Kidney capillary endothelial cell (primary cell): ENCODE measurements at places on chromosomes 7 and 10.

GRCh38 chr10:125961743-125962142 lies 65.4 kb downstream of the FANK1 start:
- DNase-seq = no peak

- no peak for DNase-seq
Measured at GRCh38 chr10:110017907-110018306, 10.1 kb downstream of the ADD3 start.

DNA sequence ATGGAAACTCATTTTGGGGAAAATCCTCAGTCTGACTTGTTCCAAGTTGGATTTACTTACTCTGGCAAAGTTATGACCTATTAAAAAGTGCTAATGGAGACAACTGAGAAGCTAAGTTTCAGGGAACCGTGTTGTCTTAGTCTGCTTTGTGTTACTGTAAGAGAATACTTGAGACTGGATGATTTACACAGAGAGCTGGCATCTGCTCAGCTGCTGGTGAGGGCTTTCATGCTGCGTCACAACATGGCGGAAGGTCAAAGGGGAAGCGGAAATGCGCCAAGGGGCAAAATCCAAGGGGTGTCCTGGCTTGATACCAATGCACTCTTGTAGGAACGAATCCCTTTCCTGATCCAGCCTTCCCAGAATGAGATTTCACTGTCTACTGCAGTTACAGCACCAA lies 46.4 kb downstream of the MTURN start:
- no peak for DNase-seq

DNA sequence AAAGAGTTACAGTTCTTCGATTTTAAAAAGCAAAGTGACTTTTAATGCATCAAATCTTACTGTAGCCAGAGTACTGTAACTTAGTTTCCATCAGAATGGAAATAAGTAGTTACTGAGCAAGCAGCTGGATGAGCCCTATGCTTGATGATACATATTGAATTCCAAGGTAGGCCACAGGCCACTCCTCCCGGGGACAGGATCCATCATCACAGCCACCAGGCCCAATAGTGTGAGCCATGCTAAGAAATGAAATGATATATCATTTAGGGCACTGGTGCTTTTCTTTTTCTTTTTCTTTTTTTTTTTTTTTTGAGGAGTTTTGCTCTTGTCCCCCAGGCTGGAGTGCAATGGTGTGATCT lies 42.9 kb upstream of the TOMM7 start:
- no peak for DNase-seq

DNA sequence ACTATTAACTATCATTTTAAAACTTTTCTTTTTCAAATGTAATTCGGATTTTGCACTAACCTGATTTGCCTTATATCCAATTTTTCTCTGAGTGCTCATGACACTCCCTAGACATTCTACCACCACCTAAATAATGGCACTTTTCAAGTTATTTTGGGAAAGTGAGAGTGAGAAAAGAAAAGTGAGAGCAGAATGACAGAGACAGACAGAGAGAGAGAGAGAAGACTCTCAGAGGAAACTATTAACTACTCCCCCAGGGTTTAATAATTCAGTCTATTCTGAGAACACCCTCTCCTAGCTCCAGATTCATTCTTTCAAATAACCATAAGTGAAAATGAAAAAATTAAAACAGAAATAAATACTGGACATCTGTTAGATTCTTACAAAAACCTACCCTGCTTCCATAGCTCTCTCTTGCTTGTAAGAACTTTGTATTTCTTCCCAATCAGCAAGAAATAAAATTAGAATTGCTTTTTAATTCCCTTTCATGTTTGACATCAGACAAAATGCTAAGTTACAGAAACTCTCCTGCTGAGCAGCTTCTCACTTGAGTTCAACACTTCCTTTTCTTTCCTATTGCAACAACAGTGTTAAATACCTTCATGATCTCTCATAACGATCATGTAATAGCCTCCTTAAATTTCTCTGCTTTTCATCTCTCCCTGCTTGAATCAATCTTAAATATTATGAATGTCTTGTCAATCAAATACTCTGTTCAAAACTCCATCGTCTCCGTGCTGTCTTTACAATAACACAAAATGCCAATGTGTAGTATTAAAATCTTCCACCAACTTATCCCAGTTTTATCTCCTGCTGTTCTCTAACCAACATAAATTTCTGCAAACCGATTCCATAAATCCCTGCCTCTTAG lies 191.7 kb downstream of the SEMA3E start:
- DNase-seq = no peak

DNA sequence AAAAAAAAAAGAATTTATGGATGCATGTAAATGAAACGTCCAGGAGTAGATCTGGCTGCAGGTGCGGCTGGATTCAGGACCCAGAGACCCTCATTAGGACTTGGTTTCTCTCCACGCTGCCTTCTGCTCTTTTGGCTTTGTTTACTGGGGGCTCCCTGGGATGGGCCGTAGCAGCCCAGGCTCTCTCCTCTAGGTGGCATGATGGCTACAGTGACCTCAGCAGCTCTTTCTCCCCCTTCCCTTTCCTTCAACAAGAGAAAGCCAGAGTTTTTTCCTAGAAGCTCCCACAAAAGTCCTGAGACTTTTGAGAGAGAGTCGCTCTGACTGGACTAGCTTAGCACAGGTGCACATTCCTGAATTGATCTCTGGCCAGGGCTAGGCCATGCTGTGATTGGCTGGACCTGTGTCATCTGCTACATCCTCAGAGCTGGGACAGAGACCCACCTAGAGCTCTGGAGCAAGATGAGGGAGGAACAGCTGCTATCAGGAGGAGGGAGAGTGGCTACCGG lies 67.8 kb upstream of the PDCD4 start:
- DNase-seq = peak; percentile 24

- DNase-seq = no peak
Measured at GRCh38 chr7:133746305-133746704, 380.8 kb upstream of the LRGUK start.

GRCh38 chr10:306007-306674 lies 170.9 kb downstream of the ZMYND11 start:
- no peak for DNase-seq

GRCh38 chr7:780081-780480 lies 52.2 kb upstream of the SUN1 start:
- DNase-seq = no peak

DNA sequence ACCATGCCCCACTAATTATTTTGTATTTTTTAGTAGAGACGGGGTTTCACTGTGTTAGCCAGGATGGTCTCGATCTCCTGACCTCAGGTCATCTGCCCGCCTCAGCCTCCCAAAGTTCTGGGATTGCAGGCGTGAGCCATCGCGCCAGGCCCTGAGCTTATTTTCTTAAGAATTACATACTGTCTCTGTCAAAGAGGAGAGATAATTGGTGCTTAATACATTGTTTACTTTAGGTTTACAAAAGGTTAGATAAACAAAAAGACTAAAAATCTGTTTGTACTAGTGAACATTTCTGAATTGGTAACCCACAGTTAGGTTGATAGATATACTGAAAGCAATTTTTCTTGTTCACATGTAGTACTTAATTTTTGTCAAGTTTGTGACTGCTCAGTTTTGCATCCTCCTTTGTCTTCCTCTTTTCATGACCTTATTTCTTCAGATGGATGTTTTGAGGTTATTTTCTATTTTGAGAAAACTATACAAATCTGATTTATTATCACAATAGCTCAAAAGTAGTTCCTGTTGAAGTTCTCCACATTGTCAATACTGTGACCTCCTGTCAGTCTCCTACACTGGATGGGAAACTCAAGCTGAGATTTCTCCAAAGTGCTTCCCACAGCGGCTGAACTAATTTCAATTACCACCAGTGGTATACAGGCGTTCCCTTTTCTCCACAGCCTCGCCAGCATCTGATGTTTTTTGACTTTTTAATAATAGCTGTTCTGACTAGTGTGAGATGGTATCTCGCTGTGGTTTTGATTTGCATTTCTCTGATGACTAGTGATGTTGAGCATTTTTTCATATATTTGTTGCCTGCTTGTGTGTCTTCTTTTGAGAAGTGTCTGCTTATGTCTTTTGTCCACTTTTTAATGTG lies 22.5 kb downstream of the HHEX start:
- no peak for DNase-seq

- no peak for DNase-seq
Measured at GRCh38 chr7:110001254-110001938, 1089.5 kb upstream of the LRRN3 start.

DNA sequence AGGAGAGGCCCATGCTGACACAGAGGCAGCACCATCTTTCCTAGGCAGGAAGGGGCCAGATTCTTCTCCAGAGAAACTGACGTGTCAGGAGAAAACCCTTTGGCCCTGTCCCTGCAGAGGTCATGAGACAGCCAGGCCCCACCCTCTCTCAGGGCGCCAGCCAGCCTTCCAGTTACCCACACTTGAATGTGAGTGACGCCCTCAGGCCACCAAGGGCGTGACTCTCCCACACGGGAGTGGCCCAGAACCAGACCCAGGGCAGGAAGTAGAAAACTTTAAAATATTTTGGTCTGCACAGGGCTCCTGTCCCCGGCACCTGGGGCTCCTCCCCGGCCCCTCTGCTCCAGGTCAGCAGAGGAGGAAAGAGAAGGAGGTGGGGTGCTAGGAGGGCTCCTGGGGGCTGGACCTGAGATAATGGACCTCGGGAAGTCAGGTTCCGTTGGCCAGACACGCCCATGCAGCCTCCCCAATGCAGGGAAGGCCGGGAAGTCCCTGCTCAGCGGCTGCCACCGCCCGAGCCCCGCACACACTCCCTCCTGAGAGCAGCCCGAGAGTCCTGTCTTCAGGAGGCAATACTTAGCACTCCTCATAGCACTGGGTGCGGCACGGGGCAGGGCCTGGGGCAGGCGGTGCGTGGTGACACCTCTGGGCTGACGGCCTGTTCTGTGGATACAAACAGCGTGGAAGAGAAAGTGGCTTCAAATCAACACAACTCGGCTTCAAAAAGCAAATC lies 67.0 kb upstream of the CFAP46 start:
- peak; percentile 13 for DNase-seq

- DNase-seq = no peak
Measured at GRCh38 chr10:43872644-43873043, 224.0 kb upstream of the ZNF32 start.

- DNase-seq = no peak
Measured at GRCh38 chr7:79882922-79883321, 251.7 kb upstream of the GNAI1 start.

DNA sequence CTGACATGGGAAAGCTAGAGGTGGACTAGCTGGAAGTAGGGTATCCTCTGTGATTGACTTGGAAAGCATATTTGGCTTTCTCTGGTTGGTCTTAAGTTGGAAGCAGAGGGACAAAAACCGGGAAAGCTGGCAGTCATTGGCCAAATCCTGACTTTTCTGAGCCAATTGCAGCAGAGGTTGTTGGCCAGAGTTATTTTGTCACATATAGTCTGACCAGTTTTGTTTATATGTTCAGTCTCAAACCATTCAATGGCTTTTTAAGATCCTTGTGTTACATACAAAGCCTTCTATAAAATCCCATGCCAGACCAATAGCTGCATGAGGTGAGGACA lies 6.3 kb downstream of the CFAP69 start:
- no peak for DNase-seq

GRCh38 chr10:103395754-103396066 lies 565 bp downstream of the ATP5MK start:
- DNase-seq = peak; percentile 5

GRCh38 chr7:31835471-31835870 lies 148.5 kb downstream of the PPP1R17 start:
- no peak for DNase-seq

GRCh38 chr10:71429929-71430328 lies 33.2 kb downstream of the CDH23 start:
- DNase-seq = no peak

DNA sequence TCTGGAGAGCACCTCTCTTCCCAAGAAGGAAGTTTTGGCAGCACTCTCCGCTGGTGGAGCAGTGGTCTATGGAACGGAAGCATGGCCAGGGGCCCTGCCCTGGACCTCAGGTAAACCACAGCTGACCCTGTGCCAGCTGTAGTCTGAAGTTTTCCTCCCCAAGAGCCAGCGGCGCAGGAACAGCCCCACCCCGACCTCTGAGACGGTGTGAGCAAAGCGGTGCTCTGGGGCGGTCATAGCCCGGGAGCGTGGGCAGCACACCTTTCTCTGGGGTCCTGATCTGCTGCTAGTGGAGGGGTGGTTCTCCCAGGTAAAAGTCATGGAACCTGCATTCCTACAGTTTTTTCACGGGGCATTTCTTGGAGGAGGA lies 52.6 kb downstream of the TSPAN15 start:
- DNase-seq = no peak

DNA sequence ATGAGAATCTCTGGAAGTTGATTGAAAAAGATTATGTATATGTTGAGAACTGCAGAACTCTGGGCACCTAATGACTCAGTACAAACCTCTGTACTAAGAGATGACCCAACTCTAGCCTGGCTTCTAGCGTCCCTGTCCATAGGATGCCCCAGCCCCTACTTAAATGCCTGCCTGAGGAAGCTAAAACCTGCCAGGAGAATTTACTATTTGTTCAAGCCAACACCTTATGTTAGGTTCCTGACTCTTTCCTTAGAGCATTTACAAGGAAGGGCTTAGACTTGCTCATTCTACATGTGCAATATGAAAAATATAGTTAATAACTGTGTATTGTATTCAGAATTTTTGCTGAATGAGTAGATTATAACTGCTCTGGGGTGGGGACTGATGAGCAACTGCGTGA lies 37.5 kb upstream of the AOAH start:
- no peak for DNase-seq

DNA sequence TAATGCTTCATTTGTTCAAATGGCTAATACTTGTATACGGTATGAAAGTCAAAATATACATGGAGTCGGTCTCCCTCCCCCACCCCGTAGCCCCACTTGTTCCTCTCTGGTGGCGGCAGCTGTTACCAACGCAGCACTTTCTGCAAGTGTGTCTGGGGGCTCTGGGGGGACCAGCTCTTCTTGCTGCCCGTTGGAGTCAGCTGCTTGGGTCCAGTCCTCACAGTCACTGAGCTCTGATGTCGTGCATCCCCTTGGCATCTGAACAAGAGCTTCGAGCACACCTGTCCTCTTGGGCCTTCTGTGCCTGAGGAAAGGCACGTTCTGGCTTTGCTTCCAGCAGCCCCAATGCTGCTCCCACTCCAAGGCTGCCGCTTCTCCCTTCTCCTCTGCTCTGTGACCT lies 493.1 kb downstream of the PLXNA4 start:
- no peak for DNase-seq

DNA sequence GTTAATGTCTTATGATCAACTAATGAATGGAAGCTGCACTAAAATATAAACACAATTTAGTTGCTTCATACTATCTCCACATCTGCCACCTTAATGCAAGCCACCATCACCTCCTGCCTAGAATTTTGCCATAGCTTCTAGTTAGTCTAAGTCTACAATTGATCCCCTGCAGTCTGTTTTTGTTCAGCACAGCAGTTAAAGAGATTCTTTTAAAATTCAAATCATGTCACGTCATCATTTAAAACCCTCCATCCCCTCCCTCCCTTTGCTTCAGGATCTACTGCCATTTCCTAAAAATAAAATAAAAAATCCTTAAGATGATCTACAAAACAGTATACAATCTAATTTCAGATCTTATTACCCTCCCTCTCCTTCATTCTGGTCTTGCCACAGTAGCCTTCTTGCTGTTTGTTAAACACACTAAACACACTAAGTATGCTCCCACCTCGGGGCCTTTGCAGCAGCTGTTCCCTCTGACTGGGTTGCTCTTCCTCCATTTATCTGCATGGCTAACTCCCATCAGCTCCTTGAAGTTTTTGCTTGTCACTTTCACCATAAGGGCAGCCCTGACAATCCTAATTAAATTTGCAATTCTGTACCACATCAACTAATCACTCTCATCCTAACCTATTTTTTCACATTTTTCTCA lies 97.0 kb upstream of the FOXP2 start:
- no peak for DNase-seq
